Activated T-helper 1 cell treated with anti-CD3 and anti-CD28 coated beads, Interleukin-2, amount 50 U/mL, for 16 hours (primary cell): ENCODE measurements at places on chromosomes 4 and X.

- no peak for DNase-seq
Measured at GRCh38 chr4:69523385-69524132, 27.9 kb upstream of the UGT2B4 start.

GRCh38 chr4:14908635-14909034 is 93.6 kb upstream of the CPEB2 start:
- no peak for DNase-seq

GRCh38 chr4:2062808-2063524 is 3.8 kb downstream of the NAT8L start:
- no peak for DNase-seq

DNA sequence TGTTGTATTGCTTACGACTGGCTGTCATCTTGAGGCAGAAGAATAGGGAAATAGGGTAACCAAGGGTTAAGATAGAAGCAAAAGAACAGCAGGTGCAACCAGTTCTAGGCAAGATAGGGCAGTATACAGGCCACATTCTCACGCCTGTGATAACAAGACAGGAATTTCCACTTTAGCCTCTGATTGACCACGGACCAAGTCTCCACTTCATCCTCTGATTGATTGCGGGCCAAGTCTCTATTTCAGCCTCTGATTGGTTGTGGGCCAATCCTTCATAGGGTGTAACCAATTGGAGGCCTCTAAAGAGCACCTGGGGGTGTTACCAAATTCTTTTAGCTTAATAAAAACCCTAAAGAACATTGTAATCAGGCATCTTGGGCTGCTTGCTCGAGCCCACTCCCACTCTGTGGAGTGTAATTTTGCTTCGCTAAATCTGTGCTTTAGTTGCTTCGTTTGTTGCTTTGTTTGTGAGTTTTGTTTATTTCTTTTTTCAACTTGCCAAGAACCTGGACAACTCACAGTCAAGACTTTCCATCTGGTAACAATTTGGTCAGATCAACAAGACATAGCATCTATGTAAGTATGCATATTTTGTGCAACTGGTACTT is 8.7 kb upstream of the TBC1D9 start:
- DNase-seq = no peak

GRCh38 chrX:1476682-1477081 is 24.0 kb upstream of the ASMTL start:
- DNase-seq = no peak

DNA sequence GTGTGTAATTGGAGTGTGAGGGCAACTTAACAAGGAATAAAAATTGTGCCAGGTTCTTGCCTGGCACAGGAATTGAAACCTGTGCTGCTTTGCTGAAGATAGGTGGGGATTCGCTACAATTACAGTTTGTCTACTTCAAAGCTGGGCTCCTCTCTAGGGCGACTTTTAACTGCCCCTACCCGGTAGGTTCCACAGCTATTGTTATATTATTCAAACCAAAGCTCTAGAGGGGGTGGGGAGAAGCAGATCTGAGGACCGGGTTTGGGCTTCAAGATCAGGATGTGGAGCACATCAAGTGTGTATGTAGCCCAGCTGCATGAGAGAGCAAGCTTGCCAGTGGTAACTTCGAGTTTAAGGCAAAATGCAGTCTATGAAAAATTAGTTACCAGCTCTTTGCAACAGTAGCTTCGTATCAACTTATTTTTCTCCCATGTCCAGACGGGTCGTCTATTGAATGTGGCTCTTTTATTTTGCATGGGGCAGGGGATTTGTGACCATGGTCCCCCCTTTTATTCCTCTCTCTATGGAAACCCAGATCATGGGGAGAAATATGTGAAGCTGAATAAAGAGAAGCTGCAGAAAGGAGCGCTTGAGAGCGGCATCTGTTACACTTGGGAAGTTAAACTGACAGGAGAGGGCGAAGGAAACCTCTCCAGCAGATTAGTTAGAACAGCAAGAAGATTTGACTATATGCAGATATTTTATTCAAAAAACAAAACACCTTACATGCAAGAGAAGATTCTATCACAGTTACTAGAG is 3.2 kb upstream of the POU3F4 start:
- no peak for DNase-seq

- DNase-seq = no peak
Measured at GRCh38 chrX:35841872-35842271, 43.7 kb downstream of the MAGEB16 start.

GRCh38 chrX:150254909-150255308 is 108.2 kb upstream of the MAMLD1 start:
- DNase-seq = no peak

DNA sequence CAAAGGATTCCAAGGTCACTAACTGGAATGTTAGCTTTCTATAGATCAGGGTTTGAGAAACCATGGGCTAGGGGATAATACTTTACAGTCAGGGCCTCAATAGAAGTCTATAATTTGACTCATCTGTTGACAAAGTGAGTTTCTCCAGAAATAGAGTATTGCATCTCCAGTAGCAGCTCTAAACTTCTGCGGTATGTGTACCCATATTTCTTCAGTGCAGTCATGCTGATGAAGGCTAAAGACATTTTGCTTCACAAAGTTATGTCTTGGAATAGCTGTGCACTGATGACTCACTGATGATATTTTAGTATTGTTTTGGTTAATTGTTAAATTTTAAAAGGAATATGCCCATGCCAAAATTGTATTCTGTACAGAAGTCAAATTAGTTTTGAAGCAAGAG is 464.9 kb upstream of the AMOT start:
- no peak for DNase-seq

- DNase-seq = no peak
Measured at GRCh38 chr4:1169171-1169671, 3.2 kb downstream of the SPON2 start.

DNA sequence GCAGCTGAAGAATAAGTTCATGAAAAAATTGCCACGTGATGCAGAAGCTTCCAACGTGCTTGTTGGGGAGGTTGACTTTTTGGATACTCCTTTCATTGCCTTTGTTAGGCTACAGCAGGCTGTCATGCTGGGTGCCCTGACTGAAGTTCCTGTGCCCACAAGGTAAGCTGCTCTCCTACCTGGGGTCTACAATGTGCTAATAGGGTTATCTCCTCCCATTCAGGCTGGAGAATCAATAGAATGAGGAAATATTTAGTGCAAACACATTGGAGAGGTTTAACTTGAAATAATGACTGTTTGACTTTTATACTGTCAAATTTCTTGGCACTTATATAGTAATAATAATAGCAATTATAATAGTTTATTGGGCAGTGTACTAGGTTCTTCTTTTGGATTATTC is 101.8 kb downstream of the SLC4A4 start:
- no peak for DNase-seq

GRCh38 chrX:130114141-130114588 is 3.9 kb upstream of the ELF4 start:
- DNase-seq = no peak

DNA sequence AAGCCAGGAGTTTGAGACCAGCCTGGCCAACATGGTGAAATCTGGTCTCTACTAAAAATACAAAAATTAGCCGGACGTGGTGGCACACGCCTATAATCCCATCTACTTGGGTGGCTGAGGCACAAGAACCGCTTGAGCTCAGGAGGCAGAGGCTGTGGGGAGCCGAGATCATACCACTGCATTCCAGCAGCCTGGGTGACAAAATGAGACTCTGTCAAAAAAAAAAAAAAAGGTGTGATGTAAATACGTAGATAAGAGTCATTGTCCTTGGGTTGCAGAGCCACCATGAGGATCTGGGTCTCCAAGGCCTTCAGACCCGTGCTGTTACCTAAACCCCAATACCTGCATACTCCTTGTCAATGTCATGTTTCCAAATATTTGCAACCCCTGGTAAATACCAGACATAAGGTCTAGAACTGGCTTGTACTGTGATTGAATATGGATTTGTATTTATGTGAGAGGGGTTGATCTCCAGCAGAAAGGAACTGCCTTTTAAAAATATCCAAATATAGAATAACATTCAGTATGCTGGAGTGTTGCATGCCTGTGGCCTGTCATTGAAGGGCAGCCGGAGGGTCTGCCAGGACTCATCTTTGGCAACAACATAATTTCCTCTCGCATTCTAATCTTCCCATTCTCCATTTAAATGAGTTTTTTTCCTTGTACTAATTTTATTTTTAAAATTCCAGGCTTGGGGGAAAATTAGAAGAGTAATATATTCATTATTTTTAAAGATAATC is 40.4 kb downstream of the ATXN3L start:
- no peak for DNase-seq

DNA sequence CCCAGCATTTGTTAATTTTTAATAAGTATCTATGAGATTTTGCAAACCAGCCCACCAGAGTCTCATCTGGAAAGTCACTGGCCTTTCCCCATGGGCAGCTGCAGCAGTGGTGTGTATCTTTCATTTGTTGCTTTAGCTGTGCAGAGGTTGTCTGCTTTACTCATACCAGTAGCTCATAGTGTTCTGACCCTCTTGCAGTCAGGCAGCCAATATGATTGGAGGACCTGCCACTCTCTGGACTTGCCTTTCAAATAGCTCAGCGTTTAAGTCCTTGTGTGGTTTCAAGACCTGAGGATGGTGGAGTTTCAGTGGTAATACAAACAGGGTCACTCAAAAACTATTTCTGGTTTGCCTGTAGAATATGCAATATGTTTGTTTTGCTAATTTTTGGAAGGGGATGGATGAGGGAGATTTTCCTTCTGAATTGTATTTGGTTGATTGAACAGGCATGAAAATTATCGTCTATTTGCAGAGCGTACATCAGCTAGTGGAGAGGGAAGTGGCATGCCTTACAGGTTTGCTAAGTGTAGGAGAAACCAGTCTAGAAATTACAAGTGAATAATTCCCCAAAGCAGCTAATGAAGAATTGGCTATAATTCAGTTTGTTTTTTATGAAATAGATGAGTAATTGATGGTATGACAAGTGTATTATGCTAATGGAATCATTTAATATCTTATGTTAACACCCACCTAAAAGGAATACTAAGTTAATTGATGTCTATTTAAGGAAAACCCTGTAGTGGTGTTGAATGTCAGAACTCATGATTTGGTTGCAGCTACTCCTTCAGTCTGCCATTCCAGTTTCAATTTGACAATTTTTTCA is 8.9 kb downstream of the POLA1 start:
- DNase-seq = no peak

GRCh38 chr4:7168106-7168505 is 24.2 kb upstream of the SORCS2 start:
- no peak for DNase-seq

DNA sequence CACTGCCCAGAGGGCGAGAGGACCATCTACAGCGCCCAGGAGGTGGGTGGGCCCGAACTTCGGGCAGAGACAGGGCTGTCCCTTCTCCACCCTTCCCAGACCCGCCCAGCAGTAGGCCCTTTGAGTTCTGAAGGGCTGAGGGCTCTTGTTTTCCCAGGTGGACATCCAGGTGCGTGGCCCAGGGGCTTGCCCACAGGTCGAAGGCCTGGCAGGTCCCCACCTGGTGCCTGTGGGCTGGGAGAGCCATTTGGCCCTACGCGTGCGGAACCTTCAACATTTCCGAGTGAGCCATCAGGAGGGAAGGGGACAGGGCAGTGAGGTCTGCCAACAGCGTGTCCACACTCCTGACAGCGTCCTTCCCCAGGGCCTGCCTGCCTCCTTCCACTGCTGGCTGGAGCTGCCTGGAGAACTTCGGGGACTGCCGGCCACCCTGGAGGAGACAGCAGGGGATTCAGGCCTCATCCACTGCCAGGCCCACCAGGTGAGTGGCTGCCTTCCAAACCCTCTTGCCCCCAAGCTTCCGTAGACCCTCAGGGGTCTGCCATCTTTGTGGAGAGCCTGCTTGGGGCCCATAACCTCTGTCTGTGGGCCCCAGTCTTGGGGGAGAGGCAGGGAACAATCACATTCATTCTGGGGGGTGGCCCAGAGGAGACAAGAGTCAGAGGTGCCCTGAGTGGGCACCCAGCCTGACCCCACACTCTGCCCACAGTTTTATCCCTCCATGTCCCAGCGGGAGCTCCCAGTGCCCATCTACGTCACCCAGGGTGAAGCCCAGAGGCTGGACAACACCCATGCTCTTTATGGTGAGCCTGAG is 6.8 kb downstream of the PLXNB3 start:
- DNase-seq = no peak

DNA sequence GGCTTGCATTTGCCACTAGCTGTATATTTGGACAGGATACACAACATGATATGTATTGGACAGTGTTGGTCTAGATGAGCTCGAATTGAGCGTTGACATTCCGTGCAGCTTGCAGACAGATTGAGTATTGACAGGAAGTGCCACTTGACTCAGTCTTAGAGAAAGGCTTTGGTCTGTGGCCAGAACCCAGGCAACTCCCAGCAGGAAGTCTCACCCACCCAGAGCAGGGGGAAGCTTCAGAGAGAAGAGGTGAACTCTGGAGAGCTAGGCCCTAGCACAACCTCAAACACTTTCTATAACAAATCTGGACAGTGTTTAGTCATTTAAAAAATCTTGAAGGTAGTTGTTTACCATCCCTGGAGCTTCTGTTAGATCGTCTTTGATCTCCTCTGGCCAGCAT is 280.5 kb downstream of the FBXW7 start:
- peak; percentile 22 for DNase-seq

DNA sequence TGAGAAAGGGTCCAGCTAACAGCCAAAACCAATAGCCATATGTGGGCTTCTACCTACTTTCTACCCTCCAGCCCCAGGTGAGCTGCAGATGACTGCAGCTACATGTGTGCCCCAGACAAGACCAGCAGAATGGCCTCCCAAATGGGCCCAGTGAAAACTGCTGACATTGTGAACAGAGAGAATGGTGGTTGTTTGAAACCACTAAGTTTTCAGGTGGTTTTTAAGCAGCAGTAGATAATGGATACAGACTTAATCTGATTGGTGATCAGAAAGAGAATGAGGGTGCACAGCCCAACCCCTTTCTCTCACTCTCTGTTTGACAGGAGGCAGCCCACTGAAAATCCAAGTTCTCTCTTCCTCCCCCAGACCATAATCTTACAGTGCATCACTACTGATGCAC is 42.5 kb upstream of the BBS12 start:
- DNase-seq = no peak

DNA sequence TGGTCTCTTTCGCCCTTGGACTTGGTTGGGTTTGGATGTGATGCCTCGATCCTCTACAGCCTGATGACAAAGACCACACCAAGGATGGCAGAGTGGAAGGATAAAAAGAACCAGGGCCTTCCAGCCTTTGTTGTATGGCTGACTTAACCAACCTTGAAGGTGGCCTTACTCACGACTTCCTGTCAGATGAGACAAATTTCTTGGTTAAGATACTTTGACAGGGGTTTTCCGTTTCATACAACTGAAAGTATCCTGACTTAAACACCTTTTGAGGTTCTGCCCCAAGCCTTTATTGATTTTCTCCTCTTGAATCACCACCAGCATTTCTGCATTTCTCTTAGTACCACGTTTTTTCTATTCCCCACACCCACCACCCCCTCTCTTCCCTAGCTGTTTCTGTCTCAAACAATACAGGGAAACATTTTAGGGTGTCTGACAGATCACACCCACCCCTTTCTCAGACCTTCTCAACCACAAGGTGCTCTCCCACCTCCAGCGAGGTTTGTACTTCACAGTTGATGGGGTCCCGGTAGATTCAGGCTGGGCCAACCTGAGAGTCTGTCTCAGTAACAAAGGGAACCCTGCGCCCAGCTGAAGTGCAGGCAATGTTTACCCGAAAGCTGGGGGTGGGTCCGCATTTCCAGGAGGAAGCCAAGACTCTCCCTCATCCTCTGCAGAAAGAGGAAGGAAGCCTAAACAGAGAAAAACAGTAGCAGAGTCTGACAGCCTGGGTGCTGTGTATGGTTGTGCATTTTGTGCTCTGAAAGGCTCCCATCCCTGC is 5.0 kb upstream of the TSPAN5 start:
- no peak for DNase-seq
